ENCODE measurements at places on chromosomes 3 and 15.

DNA sequence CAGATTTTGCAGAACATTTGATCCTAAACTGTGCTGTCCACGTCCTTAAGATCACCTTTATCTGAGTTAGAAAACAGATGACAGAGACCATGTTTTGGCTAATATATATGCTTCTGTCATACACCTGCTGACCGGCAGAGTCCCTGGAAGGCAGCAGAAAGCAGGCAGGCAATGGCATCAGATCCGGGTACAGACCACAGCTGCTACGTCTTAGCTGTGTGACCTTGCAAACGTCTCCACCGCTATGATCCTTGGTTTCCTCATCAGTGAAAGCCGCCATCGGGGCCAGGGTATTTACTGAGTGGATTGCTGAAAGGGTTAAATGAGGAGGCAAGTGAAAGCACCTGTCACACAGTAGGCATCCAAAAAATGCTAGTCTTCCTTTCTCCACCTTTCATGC is 72.1 kb downstream of the ABTB1 start:
- no peak for DNase-seq

GRCh38 chr15:67396114-67396513 is 124.8 kb upstream of the C15orf61 start:
- DNase-seq = no peak

DNA sequence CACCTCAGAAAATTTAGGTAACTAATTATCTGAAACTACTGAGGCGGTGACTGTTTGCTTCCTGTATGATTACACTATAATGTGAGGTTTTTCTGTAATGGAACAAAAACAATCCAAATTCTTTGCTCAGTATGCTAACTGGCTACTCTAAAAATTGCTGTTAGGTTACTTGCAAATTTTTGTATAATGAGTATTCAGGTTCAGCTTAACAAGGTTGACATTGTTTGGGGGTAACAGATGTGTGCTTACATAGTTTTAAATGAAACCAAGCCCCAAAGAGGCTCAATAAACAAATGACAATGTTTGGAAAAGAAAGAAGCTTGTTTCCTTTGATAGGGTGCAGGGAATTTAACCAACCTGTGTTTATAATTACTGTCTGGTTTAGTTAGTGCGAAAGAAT is 414.5 kb upstream of the MDFIC2 start:
- DNase-seq = no peak

DNA sequence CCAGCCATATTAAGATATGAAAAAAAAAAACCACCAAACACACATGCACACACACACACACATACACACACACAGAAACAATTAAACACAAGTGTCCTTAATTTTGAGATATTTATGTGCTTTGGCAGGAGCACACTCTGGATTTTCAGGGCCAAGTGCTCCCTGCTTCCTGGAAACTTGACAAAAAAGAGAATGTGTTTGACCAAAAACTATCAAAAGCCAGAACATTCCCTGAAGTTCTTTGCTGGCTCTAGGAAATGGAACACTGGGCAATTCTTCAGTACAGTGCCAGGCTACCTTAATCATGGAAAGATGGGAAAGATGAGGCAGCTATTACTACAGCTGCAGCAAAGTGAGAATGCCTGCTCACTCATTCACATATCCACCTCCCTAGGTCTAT is 44.6 kb downstream of the P3H2 start:
- no peak for DNase-seq

All from AG09309 (cell line).